Epithelial cell of prostate (primary cell): ENCODE measurements at places on chromosomes 4 and X.
A peak's percentile ranks its signal among the peaks of the same experiment; 100 is the strongest.

DNA sequence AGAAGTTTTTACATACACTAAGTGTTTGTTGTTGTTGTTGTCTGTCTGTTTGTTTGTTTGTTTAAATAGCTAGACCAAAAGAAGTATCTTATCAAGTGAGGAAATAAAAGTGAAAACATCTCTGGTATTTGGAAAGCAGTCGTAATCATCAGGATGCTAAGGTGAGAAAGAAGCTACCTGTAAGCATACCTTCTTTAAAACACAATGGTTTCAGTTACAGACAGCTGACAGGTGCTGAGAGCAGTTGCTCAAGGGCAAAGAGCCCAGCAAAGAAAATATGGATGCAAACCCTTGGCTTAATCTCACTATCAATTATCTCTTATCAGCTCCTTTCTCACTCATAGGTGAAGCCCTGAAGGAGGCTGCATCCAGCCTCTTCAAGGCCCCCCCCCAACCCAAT, 42.8 kb upstream of the FBXW7 start:
- DNase-seq = no peak

DNA sequence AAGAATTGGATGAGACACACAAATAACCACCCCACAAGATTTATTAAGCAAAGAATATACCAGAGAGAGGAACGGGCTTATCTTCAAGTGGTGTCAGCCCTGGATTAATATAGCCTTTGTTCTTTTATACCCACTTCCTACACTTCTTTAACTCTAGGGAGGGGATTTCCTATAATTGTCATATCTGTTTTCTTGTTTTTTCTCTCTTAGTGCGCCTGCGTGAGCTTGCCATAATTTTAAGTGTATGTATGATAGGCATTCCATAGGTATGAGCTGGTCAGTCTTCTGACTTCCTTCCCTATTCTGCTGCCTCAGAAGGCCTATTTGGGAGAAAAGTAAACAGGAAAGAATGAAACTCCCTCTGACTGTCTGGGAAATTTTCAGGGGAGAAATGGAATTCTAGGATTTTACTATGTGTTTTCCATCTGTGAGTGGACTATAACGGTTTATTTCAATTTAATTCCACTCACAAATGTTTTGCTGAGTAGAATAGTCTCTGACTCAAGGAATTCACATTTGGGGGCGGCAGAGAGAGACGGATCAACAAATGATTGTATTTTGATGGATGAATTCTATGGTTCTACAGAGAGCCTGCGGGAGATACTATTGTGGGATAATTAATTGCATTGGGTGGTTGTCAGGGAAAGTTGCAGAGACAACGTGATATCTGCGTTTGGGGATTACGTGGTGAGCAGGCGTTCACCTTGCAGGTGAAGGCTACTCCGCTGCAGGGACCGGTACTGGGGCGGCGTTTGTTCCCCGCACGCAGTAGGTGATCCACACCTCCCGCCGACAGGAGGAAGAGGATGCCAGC, 626 bp upstream of the CEP135 start:
- peak; percentile 72 for DNase-seq

GRCh38 chrX:11881485-11882170, 123.6 kb downstream of the MSL3 start:
- DNase-seq = no peak

DNA sequence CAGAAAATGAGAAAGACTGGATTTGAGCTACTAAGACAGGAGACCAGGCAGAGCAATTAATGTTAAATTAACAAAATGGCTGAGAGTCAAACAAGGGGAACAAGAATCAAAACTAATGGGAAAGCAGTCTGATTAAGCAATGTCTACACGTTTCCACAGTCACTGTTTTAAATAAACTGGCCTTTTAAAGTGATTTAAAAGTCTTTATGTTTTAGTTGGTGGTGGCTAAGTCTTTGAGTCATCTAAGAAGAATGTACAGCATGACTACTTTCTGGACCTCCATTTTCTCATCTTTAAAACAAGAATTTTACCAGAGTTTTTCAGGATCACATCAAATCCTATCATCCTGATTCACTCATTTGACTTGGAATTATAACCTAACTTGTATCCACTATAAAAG, 233.8 kb downstream of the ENOX2 start:
- no peak for DNase-seq

GRCh38 chr4:147560625-147561024, 56.6 kb upstream of the TMEM184C start:
- no peak for DNase-seq

DNA sequence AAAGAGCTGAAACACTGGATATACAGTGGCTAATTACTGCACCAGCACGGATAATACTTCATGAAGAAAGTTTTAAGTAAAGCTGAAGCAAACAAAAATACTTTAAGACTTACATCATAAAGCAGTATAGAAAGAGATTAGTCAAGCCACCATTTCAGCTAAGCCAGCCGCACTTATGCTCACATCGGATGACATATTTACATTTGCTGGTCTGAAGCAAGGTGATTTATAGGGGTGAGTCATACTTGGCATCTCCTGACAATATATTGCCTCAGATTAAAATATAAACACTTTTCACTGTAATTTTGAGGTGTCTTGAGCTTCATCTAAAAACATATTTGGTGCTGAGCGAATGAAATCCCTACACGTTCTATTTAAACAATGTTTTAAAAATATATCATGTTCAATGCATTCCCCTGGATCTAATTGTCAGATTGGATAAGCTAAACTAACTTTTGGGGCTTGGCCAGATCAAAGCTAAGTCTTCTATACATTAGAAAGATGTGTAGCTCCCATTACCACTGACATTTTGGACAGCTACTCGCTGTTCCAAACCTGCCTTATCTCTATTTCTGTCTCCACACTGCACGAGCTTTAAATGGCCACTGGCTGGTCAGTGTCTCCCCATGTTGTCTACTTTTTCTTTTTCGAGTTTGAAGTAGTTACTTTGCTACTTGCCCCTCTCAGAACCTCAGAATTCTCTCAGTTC, 103.2 kb downstream of the VCX2 start:
- peak; percentile 61 for DNase-seq

GRCh38 chr4:165947019-165947418, 74.0 kb downstream of the TLL1 start:
- no peak for DNase-seq

- no peak for DNase-seq
Measured at GRCh38 chr4:177228599-177228998, 81.1 kb upstream of the NEIL3 start.

DNA sequence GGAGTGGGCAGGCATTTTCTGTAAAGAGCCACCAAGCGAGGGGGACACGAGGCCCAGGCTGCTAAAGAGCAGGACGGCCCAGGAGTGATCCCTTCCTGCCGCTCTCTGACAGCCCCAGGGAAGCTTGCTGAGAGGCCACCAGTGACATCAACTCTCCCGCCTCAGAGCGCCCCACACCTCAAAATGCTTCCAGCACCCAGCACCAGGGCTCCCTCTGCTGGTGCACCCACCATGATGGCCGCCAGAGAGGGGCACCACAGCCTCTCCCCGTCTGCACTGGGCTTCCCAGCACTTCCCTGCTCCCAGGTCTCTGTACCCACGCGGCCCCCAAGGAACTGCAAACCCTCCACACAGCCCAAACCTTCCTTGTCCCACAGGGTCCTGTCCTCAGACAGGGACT, 40.4 kb downstream of the GAK start:
- no peak for DNase-seq

- DNase-seq = no peak
Measured at GRCh38 chr4:78346222-78346621, 205.3 kb upstream of the ANXA3 start.

GRCh38 chrX:65532016-65532415, 2.6 kb downstream of the LAS1L start:
- no peak for DNase-seq

GRCh38 chr4:2855584-2855983, 11.9 kb downstream of the ADD1 start:
- DNase-seq = no peak

GRCh38 chr4:138475116-138475515, 233.0 kb upstream of the SLC7A11 start:
- no peak for DNase-seq

GRCh38 chr4:105196523-105197145, 50.0 kb downstream of the TET2 start:
- no peak for DNase-seq

- DNase-seq = no peak
Measured at GRCh38 chrX:11551151-11551550, 114.6 kb downstream of the ARHGAP6 start.

DNA sequence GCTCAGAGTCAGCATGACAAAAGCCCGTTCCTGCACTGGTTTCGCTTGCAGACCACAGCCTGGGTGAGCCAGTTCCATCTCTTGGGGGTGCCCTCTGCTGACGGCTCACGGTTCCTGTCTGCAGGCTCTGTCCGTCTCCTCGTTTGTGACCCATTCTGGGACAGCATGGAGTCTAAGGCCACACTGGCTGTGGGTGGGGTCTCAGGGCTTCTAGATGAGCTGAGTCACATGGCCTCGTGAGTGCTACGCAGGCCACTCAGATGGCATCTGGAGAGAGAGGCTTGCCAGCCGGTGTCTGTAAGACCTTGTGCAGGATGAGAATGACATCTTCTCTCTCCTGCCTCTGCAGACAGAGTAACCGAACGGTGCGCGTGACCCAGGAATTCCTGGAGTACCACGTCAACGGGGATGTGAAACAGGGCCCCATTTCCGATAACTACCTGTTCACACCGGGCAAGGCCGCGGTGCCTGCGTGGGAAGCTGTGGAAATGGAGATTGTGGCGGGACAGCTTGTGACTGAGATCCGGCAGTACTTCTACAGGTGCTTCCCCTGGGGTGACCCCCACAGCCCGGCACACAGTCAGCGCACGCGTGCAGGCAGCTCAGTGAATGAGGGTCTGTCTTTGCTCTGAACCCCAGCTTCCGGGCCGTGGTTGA, 31.6 kb upstream of the MRFAP1 start:
- no peak for DNase-seq

DNA sequence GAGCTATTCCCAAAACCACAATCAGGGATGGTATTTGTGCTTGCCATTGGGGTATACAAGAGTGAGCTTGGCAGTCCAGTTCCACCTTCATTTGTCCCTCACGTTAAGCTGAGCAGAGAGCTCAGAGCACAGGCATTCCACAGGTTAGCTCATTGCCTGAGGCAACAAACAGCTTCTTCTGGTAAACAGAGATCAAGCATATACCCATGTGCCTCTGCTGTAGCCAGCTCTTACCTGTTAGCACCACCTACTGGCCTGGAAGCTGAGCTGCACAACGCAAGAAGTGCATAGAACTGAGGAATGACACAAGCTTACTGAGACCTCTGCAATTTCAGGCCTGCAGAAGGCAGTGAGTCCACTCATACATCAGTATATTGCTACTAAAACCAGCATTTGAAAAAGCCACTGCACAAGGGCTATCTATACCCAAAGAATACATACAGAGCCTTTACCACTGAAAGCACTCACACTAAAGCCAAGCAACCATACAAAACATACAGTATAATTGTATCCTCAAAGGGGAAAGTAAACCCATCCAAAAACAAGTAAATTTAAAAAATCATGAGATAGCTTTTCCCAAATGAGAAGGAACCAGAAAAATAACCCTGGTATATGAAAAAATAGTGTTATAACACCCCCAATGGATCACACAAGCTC, 258.3 kb upstream of the GABRA2 start:
- DNase-seq = peak; percentile 14

GRCh38 chr4:88955580-88956380, 101.2 kb downstream of the FAM13A start:
- DNase-seq = no peak

DNA sequence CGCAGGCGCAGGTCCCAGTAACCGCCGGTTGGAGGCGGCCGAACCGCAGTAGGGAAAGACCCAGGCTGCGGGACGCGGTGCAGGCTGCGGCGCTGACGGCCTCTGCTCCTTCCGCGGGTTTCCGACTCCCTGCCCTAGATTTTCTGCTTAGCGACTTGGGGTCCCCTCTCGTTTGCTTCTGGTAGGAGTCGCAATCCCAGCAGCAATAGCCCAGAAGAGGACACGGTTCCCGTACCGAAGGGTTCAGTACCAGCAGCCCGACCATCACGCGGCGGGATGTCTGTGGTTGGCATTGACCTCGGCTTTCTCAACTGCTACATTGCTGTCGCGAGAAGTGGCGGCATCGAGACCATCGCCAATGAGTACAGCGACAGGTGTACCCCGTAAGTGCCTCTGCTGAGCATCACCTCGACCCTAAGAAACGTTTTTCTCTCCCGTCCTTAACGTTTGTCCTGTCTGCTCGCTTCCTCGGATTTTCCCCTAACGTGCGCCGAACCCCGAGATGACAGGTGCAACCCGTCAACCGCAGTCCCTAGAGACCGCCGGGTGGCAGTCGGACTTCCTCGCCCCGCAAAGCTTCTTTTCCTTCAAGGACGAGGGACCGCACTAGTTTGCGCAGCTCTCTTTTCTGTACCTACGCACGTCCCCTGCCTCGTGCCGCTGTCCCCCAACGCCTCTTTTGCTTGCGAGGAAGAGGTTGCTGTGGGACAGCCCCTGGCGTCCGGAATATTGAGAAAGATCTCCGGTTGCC, at the start of gene HSPA4L:
TSS of gene HSPA4L (plus strand) at position 48 of the 751 bp plus-strand sequence. CDS start at position 277, 229 bp downstream.
- DNase-seq = no peak

GRCh38 chrX:136692271-136692670, 44.3 kb downstream of the CD40LG start:
- DNase-seq = no peak

DNA sequence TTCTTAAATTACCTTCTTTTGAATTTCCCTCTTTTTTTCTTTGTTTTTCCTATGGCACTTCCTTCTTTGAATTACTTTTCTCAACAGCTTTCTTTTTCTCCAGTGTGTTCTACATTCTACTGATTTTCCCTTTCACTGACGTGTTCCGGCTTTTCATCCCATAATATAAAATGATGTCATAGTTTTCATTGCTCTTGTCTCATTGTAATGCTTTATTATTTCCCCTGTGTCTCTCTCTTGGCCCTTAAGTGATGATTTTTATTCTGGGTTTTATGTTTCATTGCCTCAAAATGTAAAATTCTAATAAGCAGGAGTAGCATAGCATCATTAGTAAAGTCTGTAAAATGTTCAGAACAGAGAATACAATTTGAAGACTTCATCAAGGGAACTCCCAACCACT, 299.3 kb downstream of the KCTD8 start:
- DNase-seq = no peak

GRCh38 chr4:173235050-173235449, 66.4 kb downstream of the GALNT7 start:
- DNase-seq = no peak

- no peak for DNase-seq
Measured at GRCh38 chr4:128371001-128371777, 83.6 kb upstream of the PGRMC2 start.

- DNase-seq = no peak
Measured at GRCh38 chr4:113040793-113041192, 8.7 kb upstream of the ANK2 start.
